ENCODE measurements at places on chromosomes 3 and 15.

DNA sequence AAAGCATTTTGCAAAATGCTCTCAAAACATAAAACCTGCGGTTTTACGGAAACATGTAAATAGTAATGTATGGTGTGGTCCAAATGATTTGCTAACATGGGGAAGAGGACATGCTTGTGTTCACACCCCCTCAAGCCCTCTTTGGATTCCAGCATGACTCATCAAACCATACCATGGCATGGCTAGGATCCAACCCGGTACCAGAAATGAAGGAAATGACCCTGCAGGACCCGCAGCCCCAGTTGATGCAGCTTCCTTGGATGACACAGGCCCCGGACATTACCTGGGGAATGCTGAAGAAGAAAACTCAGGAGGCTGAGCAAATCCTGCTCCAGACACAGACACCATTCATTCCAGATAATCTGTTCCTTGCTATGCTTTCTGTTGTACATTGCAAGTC lies 222.9 kb downstream of the DTWD1 start:
- DNase-seq, result no peak

- no peak for DNase-seq
Observed at GRCh38 chr3:156680243-156680914, 6.0 kb downstream of the TIPARP start.

- DNase-seq, result no peak
Observed at GRCh38 chr3:50352781-50353180, 2.1 kb downstream of the CYB561D2 start.

DNA sequence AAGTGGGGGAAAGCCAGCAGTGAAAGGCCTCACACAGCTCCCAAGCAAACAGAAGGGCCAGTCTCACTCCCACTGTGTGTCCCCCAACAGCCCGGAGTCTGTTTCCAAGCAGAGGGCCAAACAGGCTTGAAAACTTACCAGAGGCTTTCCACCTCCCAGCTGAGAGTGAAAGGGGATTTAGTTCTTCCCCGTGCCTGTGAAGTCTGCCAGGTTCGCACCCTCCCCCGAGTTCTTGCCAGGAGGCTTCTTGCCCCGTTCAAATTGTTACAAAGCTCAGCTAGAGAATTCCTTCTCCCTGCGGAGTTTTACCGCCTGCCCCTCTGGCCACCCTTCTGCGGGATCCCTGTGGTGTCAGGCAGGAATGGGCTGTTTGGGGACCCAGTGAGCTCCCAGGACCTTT lies 68.0 kb upstream of the WNT7A start:
- DNase-seq, result no peak

GRCh38 chr3:186949281-186949982 lies 19.1 kb downstream of the ST6GAL1 start:
- no peak for DNase-seq

GRCh38 chr3:100518244-100518643 lies 25.8 kb downstream of the TMEM45A start:
- no peak for DNase-seq

- no peak for DNase-seq
Observed at GRCh38 chr3:195260280-195260905, 10.6 kb downstream of the XXYLT1 start.

DNA sequence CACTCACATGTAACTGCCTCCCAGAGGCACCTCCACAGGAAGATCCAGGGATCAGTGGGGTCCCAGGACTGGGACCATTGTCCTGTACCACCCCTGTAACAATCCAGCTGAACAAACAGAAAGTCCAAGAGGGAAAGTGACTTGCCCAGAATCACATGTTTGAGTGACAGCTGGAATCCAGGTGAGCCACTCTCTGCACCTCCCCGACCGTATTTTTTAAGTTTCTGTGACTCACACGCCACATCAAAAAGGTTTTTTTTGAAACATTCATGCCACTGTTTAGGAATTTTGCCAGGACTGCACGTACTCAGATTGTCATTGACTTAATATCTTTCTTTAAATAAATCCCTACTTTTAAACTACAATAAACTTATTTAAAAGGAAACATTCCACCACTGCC lies 9.8 kb upstream of the SLC6A1 start:
- DNase-seq, result no peak

DNA sequence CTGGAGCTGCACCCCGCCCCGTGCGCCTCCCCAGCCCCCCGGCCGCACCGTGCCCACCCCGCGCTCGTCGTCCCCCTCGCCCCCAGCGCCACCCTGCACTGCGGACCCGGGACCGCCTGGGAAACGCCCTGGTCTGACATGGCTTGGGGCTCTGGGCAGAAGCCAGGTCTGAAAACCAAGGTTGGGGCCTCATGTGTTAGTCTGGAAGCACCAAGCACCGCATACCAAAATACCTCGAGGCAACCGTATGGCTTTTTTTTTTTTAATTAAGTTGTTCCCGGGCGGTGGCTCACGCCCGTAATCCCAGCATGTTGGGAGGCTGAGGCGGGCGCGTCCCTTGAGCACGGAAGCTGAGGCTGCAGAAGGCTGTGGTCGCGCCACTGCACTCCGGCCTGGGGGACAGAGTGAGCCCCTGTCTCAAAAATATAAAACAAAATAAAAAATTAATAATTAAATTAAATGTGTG lies 91.5 kb upstream of the CHD2 start:
- DNase-seq, result no peak

Measured in GM04504 (cell line).